ENCODE measurements at places on chromosomes 6 and 20.

GRCh38 chr20:59575653-59576052 is 28.7 kb upstream of the PHACTR3 start:
- DNase-seq: no peak

DNA sequence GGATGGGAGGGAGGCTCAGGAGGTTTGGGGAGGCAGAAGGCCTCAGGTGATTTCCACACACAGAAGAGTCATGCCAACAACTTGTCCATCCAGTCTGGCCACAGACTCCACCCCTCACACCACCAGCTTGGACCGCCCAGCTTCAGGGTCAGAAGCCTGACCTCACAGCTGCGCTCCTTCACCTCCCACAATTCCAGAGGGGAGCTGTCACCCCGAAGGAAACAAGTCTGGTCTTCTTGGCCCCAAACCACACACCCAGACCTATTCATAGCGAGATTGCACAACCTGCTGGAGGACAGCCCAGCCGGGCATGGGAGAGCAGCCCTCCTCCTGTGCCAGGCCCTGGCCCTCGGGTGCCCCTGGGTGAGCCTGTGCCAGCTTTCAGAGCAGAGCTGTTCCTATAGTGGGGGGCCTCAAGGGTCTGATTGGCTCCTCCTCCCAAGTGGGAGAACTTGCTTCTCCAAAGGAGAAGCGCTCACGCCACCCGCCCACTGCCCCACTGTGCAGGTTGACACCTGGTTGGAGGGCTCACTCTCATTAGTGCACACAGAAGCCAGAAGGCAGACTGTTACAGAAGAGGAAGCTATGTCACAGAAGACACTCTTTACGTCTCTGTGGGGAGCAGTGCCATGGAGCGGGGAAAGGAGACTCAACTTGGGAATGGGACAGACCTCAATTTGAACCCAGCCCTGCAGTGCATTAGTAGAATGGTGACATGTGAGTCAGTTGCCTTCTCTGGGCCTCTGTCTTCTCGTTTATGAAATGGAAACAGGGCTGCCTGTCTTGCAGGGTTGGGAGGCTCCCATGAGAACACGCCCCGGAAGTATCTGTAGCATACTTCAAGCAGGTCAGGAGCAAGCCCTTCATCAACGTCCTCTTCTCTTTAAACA is 128.8 kb downstream of the FOXO3 start:
- no peak for DNase-seq

DNA sequence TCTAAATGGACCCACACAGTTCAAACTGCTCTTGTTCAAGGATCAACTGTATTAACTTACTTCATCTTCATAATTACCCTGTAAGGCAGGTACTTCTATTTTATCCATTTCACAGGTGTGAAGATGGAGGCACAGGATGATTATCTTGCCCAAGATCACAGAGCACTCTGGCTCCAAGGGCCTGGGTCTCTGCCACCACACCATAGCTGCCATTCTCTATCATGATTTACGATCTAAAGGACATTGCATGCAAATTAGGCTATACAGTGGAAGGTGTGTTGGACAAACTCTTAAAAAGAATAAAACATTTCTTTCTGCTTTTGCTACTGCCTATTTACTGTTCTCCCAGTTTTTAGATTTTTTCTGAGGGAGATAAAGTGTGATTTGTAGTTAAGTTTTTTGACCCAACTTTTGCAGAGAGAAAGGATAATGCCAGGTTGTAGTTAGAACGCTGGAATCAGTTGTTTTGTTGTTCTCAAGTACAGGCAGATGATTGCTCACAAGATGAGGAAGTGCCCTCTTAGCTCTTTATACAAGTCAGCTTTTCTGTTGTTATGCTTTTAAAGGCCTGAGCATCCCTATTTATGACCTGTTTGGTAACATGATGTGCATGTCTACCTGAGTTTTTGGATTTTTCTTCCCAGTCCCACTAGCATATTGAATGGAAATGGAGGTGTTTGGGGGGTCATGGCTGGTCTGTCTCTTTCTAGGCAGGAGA is 247.9 kb downstream of the ZFAND3 start:
- no peak for DNase-seq

DNA sequence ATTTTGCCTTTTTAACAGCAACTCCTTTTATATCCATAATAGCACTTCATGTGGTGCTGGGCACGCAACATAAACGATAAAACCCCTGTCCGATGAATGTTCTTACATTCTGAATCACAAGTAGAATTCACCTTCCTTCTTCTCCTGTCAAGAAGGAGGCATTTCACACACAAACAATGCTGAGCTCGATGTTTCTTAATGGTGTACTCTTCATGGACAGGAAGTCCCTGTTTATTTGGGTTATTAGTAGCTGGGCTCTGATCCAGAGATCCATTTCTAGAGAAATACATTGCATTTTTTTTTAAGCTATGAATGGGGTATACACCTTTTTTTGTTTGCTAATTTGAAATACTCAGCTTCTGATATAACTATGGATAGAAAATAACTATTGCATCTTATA is 82.4 kb downstream of the PPP1R3G start:
- DNase-seq: no peak

- DNase-seq: no peak
Measured at GRCh38 chr20:53828682-53829254, 235.1 kb upstream of the ZNF217 start.

DNA sequence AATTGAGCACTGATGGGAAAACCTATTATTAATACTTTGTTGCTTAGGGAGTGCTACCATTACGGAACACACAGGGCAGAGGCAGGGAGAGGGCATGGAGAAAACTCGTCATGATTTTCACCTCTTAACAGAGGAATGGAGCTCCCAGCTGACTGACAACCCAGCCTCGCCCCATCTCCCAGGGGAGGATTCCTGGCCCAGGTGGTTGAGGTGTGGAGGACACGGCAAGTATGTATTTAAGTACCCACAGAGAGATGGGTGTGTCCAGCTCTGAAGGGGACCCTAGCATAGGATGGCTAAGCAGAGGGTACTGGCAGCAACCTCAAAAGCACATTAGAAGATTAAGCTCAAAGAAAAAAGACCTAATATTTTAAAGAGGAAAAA is 261.9 kb upstream of the MOCS1 start:
- no peak for DNase-seq

GRCh38 chr20:59173938-59174491 is 10.4 kb downstream of the ZNF831 start:
- no peak for DNase-seq

DNA sequence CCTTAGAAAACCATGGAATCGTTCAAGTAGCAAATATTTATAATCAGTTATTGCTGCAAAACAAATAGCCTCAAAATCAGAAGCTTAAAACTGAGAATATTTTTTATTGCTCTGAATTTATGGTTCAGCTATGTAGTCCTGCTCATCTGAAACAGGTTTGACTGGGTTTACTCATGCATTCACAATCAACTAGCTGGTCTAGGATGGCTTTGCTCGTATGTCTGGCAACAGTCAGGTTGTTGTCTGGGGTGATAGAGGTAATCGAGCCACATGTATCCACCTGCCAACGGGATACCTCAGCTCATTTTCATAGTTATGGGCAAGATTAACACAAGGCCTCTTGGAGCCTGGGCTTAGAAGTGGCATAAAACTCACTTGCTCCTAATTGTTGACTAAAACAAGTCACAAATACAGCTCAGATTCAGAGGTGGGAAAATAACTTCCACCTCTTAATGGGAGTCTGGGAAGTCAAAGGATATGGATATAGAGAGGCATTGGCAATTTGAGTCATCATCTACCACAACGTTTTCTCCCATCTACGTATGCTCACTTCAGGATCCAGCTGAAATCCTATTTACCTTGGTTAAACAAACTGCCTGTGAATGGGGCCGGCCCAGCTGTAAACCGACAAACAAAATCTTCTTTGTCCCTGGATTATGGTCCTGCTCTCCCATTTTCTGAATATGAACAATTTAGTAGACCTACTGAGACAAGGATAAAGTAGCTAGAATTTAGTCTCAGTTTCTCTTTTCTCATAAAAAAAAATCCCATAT is 54.5 kb upstream of the TENT5A start:
- no peak for DNase-seq

DNA sequence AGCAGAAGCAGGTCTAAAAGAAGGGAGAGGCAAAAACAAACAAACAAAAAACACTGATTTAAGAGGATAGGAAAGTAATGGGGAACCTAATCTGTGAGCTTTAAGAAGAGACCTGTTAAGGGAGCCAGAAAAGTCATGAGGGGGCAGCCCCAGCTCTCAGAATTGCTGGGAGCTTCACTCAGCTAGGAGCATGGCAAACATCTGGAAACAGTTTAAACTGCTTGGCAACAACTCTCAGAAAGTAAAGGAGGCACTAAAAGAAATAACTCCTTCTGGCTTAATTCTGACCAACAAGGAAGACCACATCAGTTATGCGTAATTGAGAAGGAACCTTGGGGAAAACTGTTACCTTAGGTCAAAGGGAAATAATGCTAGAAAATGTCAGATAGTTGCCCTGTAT is 121.4 kb downstream of the LAMP5 start:
- no peak for DNase-seq

DNA sequence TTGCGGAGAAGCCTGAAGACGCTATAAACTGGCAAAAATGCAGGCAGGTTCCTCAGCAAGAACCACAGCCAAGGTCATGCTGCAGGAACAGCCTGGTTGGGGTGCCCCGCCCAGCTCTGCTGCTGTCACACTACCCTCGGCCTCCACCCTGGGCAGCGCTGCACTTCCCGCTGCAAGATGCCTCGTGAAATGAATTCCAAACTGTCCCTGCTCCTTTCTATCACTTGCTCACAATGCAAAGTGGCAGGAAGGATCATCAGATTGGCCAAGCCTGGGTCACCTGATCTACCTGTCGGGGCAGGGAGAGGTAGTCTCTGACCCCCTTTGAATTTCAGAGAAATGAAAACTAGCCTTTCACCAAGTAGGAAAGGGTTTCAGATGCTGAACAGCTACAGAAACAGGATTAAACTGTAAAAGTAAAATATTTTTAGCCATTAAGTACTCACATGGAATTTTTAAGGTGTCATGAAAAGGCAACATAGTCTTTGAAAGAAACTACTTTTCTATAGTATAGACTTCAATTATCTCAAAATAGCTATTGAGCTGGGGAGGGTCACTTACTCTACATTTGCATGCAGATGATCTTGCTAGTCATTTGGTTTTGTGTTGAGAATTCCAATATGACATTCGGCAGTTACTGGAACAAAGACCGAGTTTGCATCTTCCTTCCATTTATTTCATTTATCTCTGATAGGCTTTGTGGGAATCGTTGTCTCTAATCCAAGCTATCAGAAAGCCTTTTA is 236.4 kb upstream of the ASCC3 start:
- no peak for DNase-seq

DNA sequence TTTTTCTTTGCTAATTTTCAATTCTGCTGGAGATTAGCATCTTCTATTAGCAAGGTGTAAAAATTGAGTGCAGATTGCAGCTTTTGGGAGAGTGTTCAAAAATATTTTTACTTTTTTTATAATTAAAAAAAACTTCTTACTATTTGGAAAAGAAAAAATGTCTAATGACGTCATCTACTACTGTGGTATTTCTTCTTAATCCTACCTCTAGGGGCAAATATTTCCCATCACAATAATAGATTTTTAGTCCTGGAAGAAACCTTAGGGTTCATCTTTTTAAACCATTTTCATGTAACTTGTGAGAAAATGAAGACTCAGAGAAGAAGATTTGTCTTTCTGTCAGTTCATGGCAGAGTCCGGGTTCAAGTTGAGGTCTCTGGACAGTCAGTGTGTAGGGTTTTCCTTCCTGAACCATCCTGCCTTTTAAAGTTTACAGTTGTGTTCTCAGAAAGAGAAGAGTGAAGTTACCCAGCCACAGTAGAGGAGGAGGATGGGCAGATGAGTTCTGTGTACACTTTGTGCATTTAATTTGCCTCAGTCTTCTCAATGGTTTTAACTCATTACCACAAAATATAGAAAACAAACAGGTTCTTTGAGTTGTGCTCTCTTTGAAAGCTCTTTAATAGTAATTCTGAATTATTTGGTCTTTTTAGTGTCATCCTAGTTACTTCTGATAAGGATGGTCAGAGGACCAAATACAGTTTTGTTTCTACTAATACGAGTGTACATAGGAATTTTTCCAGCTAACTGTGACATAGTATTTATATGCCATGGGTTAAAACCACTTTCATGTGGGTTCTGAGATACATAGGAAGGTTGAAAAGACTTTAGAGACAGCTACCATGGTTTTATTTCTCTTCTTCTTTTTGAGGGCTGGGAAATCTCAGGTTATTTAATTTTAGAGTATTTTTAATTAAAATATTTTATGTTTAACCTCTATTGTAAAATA is 184.7 kb downstream of the CDKAL1 start:
- no peak for DNase-seq

- no peak for DNase-seq
Measured at GRCh38 chr6:143213859-143214376, 153.2 kb downstream of the AIG1 start.

DNA sequence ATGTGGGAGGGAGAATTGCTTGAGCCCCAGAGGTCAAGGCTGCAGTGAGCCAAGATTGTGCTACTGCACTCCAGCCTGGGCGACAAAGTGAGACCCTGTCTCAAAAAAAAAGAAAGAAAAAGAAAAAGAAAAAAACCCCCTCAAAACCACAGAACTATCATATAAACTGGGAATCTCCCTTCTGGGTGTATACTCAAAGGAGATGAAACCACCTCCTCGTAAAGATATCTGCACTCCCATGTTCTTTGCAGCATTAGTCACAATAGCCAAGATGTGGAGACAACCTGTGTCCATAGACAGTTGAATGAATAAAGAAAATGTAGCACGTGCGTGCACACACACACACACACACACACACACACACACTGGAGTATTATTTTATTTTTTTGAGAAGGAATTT is 8.5 kb upstream of the AFG1L start:
- DNase-seq: no peak

DNA sequence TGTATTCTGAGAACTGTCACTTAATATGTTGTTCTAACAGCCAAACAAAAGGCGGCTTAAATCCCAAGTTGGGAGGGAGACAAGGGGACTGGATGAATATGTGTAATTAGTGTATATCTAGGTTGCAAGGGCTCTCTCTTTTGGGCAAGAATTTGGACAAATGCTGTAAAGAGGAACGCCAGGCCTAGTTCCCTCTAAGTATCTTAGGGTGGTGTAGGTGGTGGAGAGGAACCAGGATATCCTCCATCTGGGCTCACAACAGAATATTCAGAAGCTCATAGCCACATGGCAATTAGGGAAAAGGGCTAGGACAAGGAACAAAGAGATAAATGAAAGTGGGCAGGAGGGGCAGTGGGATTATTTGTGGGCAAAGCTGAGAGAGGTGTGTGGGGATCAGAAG is 149.5 kb downstream of the LRFN2 start:
- no peak for DNase-seq

GRCh38 chr20:12927489-12927888 is 81.3 kb upstream of the SPTLC3 start:
- DNase-seq: no peak

DNA sequence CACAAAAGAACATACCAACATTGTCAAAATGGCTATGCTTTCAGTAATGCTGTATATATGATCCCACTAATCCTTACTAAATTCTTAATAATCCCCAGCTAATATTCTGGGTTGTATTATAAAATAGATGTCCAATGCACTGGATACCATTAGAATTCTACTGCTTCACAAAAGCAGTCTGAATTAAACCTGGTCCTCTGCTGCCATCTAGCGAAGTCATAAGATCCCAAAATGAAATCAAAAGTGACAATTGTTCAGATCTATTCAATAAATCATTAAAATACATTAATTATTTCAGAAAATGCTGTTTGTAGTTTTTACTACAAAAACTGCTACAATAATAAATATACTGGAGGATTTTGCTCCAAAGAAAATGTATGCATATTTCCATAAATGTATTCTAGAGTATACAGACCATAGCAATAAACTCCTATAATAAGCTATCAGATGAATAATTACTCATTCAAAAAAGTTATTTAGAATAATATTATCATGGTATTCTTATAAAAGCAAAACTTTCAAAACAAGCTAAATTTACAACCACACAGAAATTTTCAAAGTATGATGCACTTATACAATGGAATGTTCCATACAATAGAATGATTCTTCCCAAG is 92.6 kb downstream of the RNGTT start:
- DNase-seq: peak; percentile 10
